ENCODE measurements at places on chromosomes 4 and X. TPM values are rescaled to one million over a fixed set of nuclear protein-coding genes. Genes with fewer than 3 reads are reported as not detected.

TLR6 gene
- 3.1 TPM for total RNA-seq

SERPINA7 gene
- not detected for total RNA-seq

TRPC3 gene
- under 0.01 TPM for total RNA-seq

CXCL6 gene
- 0.59 TPM for total RNA-seq

SULT1B1 gene
- total RNA-seq, result 10.6 TPM

XG gene
- 12.9 TPM for total RNA-seq

GLUD2 gene
- 3.7 TPM for total RNA-seq

HTR2C gene
- not detected for total RNA-seq

BMX gene
- not detected for total RNA-seq

CYBB gene
- total RNA-seq, result not detected

FGFBP1 gene
- total RNA-seq, result not detected

SMS gene
- 124 TPM for total RNA-seq

PPA2 gene
- 74.1 TPM for total RNA-seq

MID1 gene
- total RNA-seq, result 9.0 TPM

MAGEA11 gene
- not detected for total RNA-seq

PPP3CA gene
- total RNA-seq, result 43.4 TPM

KCTD8 gene
- total RNA-seq, result 0.20 TPM

SPANXN3 gene
- total RNA-seq, result not detected

ERCC6L gene
- total RNA-seq, result 9.8 TPM

TBC1D19 gene
- total RNA-seq, result 21.9 TPM

UGT2A1 gene
- not detected for total RNA-seq

GASK1B gene
- total RNA-seq, result 57.3 TPM

RTL9 gene
- 0.39 TPM for total RNA-seq

KLHL4 gene
- total RNA-seq, result 1.8 TPM

TAB3 gene
- 9.9 TPM for total RNA-seq

MAGEA3 gene
- not detected for total RNA-seq

CPZ gene
- total RNA-seq, result 2.0 TPM

GATA1 gene
- total RNA-seq, result not detected

CT47B1 gene
- total RNA-seq, result not detected

PPP1R2C gene
- not detected for total RNA-seq

DAPP1 gene
- total RNA-seq, result not detected

RHOXF1 gene
- total RNA-seq, result not detected

HSD17B13 gene
- total RNA-seq, result not detected

Measured in subcutaneous preadipocyte (primary cell).